CD4-positive, alpha-beta T cell treated with Interleukin-2 at 100 ng/mL for 4 hours (primary cell): ENCODE measurements at places on chromosomes 12 and 14.

DNA sequence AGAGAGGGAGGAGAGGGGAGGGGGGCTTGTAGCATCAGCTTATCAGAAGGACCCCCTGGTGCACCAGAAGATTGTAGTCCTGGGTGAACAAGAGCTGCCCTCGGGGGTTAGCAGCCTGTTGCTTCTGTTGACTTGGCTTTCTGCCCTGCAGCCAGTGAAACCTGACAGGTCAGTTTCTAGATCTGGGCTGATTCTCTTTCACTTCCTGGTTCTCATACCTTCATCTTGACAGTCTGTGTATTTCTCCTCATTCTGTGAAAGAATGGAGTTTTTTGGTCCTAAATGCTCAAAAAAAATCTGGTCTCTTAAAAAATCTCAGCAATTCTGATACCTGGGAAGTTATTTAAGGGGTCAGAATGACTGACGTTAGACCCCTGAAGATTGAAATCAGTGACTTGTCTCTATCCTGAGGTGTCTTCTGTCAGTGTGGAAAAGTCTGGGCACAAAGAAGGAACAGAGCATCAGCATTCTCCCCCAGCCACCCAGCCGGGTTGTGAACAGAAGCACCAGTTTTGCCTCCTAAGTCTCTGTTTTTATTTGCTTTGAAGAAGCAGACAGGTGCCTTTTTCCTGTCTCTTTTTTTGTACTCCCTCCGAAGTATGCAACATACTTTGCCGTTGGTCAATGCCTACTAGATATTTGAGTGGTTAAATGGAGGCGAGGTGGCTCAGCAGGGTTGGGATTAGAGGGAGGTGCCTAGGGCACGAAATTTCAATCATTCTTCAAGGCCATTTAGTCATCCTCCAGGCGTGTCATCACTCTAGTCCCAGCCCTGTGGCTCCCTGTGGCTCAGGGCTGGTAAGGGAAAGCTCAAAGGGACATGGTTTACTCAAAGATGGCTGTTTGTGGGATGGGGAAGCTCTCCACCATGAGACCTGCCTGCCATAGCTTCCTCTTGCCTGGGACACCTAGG, 24.0 kb downstream of the TTC9 start:
- no peak for DNase-seq

GRCh38 chr12:132131952-132132351, 12.2 kb downstream of the DDX51 start:
- DNase-seq = no peak

GRCh38 chr12:21248679-21249078, 86.0 kb downstream of the SLCO1A2 start:
- no peak for DNase-seq

DNA sequence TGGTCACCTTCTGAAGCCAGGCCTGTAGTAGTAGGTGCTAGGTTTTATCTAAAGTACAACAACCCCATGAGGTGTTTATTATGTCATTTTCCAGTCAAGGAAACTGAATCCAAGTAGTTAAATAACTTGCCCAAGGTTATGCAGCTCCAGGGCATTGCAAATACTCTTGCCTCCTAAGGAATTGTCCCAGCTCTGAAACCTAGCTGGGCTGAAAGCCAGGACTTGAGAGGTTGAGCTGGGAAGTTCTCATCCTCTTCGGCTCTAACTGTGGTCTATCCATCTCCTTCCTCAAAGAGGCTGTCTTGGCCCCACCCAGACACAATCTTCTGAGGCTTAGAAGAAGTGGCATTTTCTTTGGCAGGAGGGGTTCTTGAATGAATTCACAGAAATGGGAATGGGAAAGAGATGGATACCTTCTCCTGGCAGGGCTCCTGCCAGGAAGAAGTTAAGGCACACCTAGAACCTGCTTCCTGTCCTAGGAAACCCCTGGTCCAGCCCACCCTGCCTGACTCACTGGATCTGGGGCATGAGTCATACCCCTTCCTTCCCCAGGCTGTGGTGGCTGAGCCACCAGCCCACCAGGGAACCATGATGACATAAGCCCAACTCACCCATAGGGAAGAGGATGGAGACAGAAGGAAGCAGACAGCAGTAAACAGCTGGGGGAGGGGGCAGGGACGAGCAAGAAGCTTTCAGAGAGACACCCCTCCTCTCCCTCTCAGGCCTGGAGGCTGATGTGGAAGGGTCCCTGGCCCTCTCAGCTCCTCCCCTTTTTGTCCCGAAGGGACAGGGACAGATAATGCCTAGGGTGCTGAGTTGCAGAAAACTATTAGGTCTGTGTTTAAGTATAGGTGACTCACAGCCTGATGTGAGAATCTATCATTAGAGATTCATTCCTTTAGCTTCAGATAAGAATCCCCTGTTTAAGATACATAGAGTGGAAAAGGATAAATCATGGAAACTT, 2.1 kb upstream of the PLEK2 start:
- peak; percentile 37 for DNase-seq

GRCh38 chr14:75054421-75054820, 3.2 kb upstream of the MLH3 start:
- DNase-seq = no peak

DNA sequence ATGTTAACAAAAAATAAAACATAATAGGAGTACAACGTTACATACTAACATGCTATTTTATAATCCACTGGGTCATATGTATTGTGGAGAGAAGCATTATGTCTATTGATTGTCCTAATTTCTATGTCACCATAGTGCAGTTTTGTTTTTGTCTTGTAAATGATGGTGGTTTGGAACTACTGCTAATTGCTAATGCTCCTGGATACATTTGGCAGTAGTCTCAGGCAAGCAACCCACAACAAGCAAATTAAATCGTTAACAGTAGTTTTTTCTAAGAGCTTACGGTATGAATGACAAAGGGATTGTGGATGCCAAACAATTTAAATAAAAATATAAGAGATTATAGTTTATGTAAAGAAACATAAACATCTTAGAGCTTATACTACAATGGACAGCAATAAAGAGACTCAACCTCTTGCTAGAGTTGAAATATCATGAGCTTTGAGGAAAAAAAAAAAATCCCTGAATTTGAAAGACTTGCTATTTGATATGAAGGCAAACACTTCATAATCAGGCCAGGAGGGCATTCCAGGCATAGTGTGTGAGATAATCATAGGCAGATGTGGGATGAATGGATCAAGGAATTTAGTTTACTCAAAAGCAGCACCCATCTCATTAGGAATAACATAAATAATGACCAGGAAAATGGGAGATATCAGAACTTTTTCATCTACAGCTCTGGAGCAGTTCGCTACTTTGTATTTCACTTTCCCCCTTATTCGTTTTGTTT, 181.3 kb downstream of the CCDC59 start:
- DNase-seq = no peak

DNA sequence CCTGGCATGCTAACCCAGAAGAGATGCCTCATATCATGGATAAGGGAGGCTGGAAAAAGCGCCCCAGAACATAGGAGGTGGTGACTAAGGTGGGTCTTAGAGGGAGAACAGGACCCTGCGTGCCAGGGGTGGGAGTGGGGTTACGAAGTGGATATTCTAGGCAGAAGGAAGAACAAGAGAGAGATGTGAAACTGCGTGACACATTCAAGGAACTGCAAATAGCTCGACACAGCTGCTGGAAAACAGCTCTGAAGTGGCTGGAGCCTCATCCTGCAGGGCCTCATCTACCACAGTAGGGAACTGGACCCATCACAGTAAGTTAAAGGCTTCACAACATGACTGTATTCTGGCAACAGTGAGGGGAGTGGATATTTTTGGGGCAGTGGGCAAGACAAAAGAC, 61.1 kb downstream of the RNF34 start:
- DNase-seq = no peak

GRCh38 chr12:11497995-11498394, 102.6 kb upstream of the PRB2 start:
- DNase-seq = no peak

DNA sequence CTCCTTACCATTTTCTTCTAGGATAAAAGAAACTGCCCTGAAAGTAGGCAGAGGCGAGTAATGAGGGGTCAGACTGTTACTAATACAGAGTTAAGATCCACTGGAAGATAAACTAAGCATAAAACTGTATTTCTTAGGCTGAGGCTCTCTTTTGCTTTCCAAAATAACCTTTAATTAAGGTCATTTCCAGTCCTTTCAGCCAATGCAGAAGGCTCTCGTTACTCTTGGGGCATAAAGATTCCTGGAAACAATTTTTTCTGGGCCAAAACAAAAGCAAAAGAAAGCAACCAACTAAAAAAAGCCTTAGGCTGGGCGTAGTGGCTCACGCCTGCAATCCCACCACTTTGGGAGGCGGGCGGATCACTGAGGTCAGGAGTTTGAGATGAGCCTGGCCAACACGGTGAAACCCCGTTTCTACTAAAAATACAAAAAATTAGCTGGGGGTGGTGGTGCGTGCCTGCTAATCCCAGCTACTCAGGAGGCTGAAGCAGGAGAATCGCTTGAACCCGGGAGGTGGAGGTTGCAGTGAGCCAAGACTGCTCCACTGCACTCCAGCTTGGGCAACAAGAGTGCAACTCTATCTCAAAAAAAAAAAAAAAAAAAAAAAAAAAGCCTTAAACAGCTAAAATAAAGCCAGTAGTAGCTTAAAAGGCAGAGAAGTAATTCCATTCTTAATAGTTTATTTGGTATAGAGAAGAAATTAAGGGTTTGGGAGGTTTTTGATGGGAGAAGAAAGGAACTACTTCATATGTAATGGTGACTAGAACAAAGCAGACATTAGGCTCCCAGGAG, 68.9 kb upstream of the STAC3 start:
- no peak for DNase-seq

GRCh38 chr12:68976395-68976841, 43.4 kb upstream of the CPM start:
- DNase-seq = no peak

GRCh38 chr14:59093902-59094301, 94.6 kb upstream of the DAAM1 start:
- no peak for DNase-seq

GRCh38 chr14:92005019-92005418, 34.8 kb downstream of the TRIP11 start:
- DNase-seq = no peak

GRCh38 chr12:95989504-95990123, 6.5 kb downstream of the HAL start:
- no peak for DNase-seq

GRCh38 chr14:77157740-77158139, 16.1 kb upstream of the ZDHHC22 start:
- no peak for DNase-seq

- DNase-seq = no peak
These were observed 269.9 kb upstream of the PLEKHG7 start for GRCh38 chr12:92432724-92433441.

DNA sequence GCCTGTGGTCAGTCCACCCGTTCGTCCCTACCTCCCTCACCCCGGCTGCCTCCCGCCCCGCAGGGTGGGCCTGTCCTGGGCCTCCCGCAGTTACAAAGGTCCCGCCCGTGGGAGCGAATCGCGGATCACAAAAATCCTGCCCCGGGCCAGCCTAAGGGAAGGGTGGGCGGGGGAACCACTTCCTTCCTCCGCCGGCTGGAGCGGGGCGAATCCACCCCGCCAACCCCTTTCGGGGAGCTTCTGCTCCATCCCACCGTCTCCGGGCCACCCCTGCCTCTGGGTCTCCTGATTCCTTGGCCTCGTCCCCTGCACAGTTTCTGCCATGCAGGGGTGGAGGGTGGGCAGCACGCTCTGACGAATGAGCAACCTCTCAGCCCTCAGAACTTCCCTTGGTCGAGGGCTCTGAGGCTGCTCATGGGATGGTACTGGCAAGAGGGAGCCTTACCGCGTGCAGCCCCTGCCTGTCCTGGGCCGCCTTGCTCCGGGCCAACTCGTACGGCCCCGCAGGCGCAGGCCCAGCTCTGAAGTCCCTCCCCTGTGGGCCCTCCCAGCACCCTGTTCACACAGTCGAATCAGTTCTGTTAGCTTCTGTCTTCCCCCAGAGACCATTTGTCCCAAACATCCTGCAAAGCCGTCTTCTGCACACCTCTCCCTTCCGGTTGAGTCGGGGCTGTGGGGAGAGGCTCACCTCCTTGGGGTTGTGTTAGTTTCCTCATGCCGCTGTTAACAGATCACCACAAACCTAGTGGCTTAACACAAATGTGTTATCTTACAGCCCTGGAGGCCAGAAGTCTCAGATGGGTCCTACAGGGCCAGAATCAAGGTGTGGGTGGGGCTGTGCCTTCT, 589 bp upstream of the HVCN1 start:
- peak; percentile 55 for DNase-seq

DNA sequence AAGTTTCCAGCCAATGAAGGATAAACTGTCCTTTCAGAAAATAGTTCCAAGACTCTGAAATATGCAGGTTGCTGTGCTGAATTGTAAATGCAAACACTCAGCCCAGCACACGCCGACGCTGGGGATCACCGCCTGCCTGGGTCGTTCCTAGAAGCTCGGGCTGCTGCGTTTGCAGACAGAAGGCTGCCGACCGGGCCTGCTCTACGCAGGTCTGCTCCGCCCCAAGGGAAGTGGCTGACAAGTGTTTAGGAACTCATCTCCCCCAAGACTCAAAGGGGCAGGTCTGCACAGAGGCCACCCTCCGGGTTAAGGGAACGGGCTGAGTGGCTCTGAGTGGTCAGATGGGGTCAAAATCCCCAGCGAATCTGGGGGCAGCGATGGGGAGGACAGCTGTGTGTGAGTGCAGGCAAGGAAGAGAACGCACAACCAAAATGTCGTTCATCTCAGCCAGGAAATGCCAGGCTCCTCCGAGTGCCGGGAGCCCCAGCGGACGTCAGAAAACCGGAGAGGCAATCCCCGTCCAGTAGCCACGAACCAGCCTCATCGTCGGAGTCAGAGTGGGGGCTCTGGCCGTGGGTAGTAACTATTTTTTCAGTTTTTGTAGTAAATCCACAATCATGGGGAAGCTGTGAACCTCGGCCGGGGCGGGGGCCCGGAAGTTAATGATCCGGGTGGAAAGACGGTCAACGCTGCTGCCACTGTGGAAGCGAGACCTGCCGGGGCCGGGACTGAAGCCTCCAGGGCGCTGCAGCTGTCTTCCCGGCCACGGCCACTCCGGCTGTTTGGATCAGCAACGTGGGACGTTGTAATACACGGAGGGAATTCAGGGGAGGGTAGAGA, 6.0 kb downstream of the GALNT9 start:
- no peak for DNase-seq

DNA sequence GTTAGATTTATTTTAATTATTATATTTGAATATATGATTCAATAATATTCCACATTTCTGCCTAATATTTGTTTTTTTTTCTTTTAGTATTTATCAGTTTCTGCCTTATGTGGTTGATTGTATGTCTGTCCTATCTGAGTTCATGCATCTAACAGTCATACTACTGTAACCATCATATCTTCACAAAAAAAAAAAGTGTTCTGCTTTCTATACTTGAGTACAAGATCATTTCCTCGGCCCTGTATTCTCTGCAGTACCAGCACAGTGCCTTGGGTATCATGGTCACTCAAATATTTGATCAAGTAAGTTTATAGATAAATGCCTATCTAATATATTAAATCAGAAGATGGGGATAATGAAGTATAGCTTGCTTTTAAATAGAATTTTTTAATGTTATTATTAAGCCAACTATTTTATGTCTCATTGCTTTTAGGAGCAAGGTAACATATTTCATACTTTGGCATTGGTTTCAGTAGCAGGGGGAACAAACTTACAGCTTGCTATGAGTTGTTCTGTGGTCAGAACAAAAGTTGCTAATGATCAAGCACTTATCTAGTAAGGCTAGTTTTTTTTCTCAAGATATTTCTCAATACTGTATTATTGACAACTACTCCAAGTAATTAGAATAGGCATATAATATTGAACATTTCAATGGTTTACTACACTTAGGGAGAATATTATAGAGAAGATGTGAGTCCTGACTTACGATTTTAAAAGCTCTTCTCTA, 290.5 kb upstream of the FBXO33 start:
- DNase-seq = no peak
